CD4-positive, alpha-beta memory T cell (primary cell): ENCODE measurements at places on chromosomes 4 and X. TPM values are rescaled to one million over a fixed set of nuclear protein-coding genes. Genes with fewer than 3 reads are reported as not detected.
A peak's percentile ranks its signal among the peaks of the same experiment; 100 is the strongest.

IL21 gene
- not detected for total RNA-seq

COL4A6 gene
- total RNA-seq: not detected

DNA sequence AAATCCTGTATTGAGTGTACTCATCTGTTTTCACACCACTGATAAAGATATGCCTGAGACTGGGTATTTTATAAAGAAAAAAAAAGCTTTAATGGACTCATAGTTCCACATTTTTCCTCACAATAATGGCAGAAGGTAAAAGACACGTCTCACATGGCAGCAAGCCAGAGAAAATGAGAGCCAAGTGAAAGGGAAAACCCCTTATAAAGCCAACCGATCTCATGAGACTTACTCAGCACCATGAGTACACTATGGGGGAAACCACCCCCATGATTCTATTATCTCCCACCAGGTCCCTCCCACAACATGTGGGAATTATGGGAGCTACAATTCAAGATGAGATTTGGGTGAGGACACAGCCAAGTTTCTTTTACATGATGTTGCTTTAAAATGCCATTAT lies 171.9 kb downstream of the GALNTL6 start:
- no peak for DNase-seq

DNA sequence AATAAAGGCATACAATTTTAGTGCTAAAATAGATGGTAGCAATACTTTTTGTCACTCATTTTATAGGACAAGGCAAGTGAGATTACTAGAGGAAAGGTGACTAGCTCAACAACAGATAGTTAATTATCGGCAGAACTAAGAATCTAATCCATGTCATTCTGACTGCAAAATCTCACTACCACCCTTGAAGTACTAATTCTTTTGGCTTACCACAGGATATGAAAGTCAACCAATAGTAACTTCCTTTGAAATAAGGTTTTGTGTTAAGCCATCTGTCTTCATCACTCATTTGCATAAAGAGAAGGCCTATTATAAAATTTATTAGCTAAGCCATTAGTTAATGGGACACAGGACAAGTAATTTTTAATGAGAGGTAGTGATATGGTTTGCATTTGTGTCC lies 25.3 kb upstream of the ZMAT1 start:
- DNase-seq: no peak

DNA sequence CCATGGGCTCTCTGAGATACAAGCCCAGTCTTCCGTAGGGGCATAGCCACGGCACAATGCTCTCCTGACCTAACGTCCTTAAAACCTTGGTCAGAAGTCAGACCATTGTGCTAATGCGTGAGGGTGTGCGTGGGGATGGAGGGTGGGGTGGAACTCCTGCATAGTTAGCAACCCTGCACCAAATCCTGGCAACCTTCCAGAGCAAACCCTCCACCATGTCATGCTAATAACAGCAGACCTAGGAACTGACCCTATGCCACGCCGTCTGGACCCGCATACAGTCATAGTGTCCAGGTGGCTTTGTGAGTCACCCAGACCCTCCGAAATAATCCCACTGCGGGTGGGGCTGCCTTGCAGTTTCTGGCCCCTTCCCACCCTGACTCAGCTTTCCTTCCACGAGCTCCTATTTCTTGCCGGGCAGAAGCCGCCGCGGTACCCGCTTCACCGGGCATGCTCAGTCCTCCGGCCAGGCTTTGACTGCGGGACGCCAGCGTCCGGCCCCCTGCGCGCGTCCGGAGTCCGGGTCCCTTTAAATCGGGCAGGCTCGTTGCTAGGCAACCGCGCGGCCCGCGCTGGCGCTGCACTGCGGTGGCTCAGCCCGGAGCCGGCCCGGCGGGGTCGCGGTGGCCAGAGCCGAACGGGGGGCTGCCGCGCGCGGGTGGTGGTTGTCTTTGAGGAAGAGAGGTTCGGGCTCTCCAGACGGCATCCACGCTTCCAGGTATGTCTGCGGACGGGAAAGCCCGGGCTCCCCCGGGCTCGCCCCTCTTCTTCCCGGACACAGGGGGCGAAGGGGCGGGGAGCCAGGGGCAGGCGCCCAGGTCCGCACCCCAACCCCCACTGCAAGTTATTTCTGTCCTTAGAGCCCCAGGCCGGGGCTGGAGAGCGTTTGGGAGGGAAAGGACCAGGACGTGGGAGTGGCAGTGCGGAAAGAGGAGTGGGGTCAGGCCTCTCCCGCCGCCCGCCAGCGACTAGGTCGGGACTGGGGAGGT lies at the start of gene CCDC160:
CCDC160 (plus strand) TSS at position 557 of the 989 bp plus-strand sequence. CDS start 7,619 bp downstream, outside the sequence.
- DNase-seq: no peak

GRCh38 chr4:26958925-26959653 lies 98.4 kb downstream of the STIM2 start:
- DNase-seq: no peak

DNA sequence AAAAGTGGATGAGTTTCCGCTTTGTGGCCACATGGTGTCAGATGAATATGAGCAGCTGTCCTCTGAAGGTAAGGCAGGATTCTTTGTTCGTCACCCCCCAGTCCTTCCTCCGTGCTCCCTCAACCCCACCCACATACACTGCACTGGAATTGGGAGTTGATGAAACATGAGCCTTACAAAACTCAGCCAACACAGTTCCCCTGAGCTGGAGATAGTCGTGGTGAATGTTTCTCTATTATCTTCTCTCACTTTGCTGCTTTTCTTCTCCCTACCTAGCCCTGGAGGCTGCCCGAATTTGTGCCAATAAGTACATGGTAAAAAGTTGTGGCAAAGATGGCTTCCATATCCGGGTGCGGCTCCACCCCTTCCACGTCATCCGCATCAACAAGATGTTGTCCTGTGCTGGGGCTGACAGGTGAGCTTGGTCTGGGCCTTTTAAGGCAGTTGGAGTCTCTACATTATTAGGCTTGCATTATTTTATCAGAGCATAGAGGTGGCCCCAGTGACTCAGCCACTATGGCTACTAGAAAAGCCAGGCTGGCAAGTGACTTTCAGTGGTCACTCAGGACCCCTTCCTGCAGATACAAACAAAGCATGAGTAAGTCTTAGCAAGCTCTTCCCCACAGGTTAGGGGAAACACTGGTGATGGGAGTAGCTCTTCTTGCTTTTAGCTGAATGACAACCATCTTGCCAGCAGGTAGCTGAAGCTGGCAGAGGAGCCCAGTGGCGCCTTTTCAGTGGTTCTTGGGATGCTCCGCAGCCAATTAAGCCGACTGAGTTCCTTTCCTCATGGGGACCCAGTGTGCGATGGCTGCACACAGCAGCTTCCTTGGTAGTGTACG lies 1.6 kb downstream of the RPL10 start:
- DNase-seq: peak; percentile 54
